Kidney epithelial cell (primary cell): ENCODE measurements at places on chromosomes 12 and 14.

GRCh38 chr14:59087711-59088110 is 100.8 kb upstream of the DAAM1 start:
- DNase-seq: no peak

GRCh38 chr14:92534932-92535643 is 21.5 kb downstream of the RIN3 start:
- no peak for DNase-seq

- peak; percentile 49 for DNase-seq
These were observed 18.0 kb upstream of the ERBB3 start for GRCh38 chr12:56061982-56062381.

GRCh38 chr14:45144658-45145057 is 8.9 kb downstream of the FANCM start:
- no peak for DNase-seq

DNA sequence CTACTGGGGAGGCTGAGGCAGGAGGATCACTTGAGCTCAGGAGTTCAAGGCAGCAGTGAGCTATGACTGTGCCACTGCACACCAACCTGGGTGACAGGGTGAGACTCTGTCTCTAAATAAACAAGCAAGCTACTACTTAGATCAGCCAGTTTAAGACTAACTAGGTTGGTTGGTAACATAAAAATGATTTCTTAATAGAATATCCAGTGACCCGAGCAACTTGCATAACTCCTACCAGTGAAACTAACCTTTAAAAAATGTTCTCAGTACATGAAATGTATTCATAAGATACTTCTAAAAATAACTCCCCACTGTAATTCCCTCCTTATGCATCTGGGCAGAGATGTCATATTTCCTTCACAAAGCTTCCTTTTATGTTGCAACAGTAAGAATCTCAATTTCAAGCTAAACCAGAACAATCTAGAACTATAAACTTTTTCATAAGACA is 15.9 kb downstream of the TAOK3 start:
- DNase-seq: no peak

DNA sequence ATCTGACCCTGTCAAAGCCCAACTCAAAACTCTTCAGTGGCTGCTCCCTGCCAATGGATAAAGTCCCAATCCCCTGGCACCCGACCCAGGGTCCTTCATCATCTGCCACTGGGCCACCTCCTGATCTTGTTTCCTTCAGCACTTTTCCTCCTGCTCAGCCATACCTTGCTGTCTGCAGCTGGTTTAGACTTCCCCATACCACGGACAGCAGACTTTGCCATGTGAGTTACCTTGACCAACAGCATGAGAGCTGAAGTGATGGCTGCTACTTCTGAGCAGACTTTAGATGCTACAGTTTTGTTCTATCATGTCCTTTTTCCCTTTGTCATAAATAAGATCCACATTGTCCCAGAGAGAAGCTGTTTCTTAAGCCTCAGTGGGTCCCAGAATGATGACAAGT is 33.3 kb upstream of the STON2 start:
- DNase-seq: no peak

- DNase-seq: no peak
These were observed 174.2 kb upstream of the SLC38A2 start for GRCh38 chr12:46546634-46547273.

DNA sequence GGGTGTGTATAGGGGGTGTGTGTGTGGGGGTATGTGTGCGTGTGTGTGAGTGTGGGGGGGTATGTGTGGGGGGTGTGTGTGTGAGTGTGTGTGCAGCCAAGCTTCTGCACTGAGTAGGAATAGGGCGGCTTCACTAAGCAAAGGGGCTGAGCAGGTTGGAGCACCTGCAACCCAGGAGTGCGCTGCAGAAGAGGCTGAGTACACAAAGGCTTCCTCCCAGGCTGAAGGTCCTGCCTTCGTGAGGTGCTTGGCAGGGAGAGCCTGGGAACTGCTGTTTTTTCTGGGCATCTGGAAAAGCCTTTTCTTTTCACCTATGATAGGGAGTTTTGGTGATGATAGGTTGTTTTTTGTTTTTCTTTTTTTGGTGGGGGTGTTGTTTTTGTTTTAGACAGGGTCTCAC is 6.0 kb upstream of the NUDT14 start:
- no peak for DNase-seq

DNA sequence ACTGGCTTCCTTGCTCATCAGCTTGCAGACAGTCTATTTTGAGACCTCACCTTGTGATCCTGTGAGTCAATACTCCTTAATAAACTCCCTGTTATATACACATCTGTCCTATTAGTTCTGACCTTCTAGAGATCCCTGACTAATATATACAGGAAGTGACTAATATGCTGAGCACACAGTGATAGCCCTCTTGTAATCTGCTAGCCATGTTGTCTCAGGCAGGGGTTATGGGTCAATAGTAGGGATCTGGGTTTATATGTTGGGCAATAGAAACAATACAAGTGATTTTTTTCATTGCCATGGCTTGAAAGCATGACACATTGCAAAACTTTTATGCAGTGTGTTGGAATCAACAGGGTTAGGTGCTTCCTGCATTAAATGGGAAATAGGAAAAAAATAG is 562.2 kb downstream of the GALC start:
- DNase-seq: peak; percentile 26

DNA sequence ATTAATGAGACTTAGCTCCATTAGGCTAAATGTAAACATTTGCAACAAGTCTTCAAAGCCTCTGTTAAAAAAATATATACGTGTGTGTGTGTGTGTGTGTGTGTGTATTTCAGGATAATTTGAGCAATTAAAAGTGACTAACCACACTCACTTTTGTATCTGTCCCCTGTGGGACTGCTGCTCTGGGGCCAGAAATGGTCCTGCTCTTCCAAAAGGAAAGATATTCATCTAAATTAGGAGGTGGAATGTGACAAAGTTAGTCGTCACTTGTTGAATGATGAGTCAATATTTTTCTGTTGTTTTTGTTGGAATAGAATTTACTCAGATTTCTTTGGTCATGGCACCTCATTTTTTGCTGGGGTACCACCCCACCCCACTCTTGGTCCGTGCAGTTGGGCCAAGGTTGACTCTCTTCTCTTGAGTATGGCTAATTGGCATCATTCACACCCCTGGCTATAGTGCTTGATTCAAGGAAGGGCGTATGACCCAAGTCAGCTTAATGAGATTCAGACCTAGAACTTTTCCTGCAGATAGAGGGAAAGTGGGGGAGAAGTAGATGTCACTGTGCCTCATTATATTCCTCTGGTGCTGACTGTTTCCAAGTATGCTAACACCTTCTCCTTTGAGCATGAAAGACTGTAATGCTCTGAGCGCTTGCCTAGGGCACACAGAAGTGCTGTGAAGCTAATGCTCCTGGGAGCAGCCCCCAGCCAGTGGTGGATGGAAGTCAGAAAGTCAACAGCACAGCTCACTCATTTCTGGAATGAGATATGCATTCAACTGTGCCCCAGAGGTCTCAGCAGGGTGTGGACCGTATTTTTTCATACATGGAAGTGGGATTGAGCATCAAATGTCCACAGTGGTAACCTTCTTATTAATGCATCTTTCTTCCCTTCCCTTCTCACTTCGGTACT is 577.0 kb upstream of the TBX3 start:
- DNase-seq: no peak

DNA sequence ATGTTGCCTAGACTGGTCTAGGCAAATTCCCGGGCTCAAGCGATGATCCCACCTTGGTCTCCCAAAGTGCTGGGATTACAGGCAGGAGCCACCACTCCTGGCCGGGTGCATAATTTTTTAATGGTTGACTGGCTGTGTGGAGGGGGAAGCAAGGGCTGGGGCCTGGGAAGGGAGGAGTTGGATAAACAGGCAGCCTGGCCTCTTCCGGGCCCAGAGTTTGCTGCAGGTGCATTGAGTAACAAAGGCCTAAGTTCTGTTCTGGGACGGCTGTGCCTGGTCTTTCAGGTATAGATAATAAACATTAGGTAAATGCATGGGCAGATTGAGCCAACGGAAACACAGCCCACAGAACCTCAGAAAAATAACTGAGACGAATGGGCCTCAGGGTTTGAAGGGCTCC is 191.3 kb upstream of the TBX3 start:
- DNase-seq: no peak

GRCh38 chr12:66549050-66549389 is 129.9 kb downstream of the GRIP1 start:
- no peak for DNase-seq

- DNase-seq: no peak
These were observed 497.6 kb downstream of the APAF1 start for GRCh38 chr12:99142651-99143050.

GRCh38 chr12:120941412-120941811 is 36.9 kb upstream of the HNF1A start:
- no peak for DNase-seq

- no peak for DNase-seq
These were observed 74.3 kb downstream of the RFLNA start for GRCh38 chr12:124369055-124369826.

DNA sequence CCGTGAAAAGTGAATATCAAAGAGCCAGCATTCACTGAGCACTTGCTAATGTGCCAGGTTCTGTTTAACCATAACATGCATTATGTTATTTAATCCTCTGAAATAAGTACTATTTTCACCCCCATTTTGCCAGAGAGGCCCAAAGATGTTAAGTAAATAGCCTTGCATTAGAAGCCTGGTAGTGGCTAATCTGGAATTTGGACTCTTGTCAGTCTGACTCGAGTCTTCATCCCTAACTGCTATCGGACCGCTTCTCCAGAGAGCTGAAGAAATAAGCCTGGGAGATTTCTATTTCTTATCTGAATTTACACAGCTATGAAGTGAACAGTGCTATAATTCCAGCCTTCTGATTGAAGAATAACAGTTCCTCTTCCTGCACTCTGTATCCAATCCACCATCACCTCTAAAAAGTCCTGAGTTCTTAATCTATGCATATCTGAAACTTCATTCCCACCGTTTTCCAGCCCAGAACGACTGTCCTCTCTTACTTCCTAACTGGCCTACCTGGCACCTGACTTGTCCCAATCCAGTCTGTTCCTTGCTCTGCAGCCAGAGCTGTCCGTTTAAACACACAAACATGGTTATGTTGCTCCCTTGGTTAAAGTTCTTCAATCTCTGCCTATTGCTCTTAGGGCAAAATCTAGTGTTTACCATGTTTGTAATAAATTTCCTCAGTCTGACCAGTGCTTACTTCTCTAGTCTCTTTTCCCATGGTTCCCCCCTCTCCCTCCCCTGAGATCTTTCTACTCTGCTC is 2.3 kb downstream of the POLR3B start:
- DNase-seq: no peak

- no peak for DNase-seq
These were observed 13.1 kb upstream of the PPP4R4 start for GRCh38 chr14:94161058-94161457.

GRCh38 chr12:52582971-52583456 is 9.4 kb upstream of the KRT74 start:
- no peak for DNase-seq

GRCh38 chr14:34354556-34354955 is 107.5 kb downstream of the SPTSSA start:
- DNase-seq: no peak

DNA sequence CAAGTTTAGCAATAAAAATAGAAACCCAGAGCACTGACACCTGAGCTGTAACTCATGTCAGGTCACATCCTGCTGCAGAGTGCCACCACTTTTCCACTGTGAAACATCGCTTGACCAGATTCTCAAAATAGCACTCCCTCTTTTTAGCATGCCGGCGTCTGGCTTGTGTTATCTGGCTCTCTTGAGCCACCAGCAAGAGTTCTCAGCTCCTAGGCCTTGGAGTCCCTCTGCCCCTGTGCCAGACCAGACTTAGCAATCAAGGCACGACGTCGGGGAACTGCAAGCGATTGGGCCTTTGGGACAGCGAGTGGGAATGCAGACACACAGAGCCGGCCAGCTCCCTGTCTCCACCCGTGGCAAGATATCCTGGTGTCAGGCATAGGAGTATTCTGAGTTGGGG is 52.5 kb downstream of the SPIC start:
- DNase-seq: no peak

DNA sequence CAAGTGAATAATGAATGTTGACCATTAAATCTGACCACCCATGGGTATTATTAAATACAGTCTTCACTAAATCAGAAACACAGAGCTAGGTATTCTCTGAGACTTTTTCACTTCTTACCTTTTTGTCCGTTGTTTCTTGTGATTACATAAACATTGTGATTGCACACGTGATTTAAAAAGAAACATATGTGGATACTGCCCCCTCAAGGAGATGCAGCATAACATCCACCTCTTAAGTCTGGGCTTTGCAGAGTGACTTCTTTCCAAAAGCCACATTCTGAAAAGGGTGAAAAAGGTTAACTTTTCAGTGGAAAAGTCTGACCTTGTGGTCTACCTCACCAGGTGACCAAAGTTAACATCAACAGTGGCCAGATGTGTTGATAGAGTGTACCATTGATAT is 185.5 kb upstream of the FAR2 start:
- DNase-seq: no peak

DNA sequence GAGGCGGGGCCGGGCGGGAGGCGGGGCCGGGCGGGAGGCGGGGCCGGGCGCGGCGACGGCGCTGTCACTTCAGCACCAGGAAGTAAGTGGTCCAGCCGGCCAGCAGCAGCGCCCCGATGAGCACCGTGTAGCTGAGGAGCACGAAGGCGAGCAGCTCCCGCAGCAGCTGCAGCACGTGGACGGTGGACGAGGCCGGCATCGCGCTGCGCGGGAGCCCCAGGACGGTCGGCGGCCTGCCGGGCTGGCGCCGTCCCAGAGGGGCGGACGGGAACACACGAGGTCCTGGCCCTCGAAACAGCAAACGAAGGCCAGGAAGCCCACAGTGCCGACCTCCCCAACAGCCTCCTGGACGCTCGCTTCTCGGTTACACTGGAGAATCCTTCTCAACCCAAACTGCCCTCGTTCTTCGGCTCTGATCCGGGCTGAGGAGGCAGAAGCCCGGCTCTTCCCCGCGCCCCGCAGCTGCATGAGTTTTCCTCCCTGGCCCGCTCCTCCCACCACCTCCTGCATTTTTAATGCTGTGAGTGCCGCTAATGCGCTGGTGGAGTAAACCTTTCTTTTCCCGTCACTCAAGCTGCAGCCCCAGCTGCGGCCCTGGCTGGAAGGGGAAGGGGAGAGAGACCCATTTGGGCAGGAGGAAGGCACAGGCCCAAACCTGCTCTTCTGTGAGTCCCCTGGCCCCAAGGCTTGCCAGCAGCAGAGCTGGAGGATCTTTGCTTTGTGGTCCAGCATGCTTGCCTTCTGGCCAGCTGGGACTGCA is 694 bp upstream of the DIABLO start:
- DNase-seq: no peak

DNA sequence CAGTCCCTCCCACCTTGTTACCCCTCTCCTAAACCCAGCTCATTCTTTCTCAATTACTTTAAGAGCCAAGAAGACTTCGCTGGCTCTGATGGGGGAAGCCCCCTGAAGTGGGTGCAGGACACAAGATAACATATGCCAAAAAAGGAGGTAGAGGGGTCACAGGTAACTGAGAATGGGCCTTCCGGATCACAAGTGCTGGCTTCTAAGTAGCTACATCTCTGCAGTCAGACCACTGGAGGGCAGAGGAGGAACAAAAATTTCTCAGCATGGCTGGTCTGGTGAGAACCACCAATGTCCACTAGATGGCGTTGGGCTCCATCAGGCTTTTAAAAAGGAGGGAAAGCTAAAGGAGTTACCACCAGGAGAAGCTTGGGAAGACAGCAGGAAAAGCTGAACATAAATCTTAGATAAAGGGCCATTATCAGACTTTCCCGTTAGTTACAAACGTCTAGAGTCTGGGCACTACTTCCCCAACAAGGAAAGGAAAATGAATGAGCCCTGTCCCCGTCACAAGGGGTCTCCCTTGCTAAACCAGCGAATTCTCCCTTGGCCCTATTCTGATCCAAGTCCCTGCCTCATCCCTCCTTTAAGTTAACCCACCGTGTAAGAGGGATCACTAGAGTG is 11.6 kb upstream of the CDH24 start:
- DNase-seq: peak; percentile 70
